ENCODE measurements at places on chromosomes 6 and 20.

DNA sequence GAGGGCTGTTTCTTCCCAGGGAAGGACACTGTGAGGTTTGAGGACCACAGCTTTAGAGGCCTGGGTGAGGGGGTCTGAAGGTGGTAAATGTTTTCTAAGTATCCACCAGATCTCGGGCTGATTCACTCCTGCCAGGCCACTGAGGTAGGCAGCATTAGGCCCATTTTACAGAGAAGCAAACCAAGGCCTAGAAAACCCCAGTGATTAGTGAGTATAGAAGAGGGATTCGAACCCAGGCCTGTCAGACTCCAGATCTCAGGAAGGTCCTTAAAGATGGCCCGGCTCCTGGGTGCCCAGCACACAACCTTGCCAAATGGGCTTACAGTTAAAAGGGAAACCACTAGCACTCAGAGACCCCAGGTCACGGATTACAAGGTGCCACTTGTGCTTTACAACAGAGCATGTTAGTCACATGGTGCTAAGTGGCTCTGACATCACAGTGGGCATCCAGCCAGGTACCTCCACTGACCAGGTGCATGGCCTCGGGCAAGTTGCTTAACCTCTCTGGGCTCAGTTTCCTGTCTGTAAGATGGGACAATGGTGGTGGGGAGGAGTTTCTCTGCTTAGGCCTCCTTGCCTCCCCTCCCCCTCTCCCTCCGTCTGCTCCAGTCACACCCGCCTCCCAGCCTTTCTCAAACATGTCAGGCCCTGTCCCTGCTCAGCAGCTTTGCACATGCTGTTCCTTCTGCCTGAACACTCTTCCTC lies 18.8 kb upstream of the SIRPA start:
- H3K27me3 ChIP-seq: peaks cover 26% of the 10 kb centered on the region
- no peaks in the 10 kb centered on the region for H3K36me3 ChIP-seq
- no peak for DNase-seq
- peaks cover 7% of the 10 kb centered on the region for H3K4me1 ChIP-seq

GRCh38 chr6:166952121-166952520 lies 4.2 kb downstream of the RNASET2 start:
- DNase-seq: no peak
- no peak overlapping the region for H3K4me3 ChIP-seq
- H3K4me1 ChIP-seq: peaks cover 3% of the 10 kb centered on the region

DNA sequence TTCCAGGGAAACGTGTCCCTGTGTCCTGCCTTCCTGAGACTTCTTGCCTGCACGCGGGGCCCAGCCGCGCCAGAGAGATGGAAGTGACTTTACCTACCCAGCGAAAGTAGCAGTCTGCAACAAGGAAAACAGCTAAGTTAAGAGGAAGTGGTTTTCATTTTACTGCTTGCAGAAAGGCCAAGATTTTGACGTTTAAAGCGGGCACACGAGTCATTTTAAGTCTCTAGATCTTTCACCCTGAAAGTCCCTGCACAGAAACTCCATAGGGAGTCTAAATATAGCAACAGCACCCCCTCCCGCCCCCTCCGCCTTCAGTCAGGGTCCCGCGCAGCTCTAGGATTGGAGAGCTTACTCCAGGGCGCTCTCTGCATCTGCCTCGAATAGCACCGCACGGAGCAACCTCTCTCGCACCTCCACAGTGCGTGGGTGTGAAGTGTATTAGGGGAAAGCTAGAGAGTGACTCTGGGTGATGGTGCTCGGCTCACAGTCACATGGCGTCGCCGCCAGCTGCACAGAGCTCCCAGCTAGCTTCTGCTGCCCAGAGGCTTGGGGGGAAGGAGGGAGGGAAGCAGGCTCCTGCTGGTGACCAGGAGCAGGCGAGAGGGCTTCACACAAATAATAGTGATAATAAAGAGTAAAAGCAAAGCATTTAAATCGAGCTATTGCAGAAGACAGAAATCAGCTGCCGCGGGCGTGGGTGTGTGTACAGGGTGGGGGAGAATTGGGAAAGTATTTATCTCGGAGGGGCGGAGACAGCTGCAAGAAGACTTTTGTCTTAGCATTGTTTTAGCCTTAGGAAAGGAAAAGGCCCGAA lies 1.8 kb upstream of the KCNQ5 start:
- H3K4me3 ChIP-seq: peak overlapping the region; percentile 12
- H3K27ac ChIP-seq: no peak overlapping the region
- H3K4me1 ChIP-seq: peaks cover 8% of the 10 kb centered on the region
- DNase-seq: peak; percentile 33
- peaks cover 16% of the 10 kb centered on the region for H3K27me3 ChIP-seq

DNA sequence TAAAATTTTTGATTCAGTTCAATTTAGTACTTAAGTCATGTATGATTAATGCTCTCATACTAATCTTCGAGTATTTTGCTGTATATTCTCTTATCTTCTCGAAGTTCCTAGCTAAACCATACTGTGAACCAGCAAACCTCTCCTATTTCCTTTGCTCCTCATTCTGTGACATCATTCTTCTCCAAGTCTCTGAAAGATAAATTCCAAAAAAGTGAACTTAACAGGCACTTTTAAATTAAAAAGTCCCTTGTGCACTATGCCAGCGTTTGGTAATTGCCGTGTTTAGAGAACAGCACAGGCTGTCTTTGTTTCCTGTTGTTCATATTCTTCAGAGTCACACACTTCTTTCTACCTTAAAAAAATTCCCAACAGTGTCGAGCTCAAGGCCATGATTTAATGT lies 188.4 kb upstream of the PHACTR1 start:
- H3K27me3 ChIP-seq: no peaks in the 10 kb centered on the region
- H3K4me3 ChIP-seq: no peak overlapping the region
- no peak overlapping the region for H3K27ac ChIP-seq
- DNase-seq: no peak

GRCh38 chr6:47180633-47181032 lies 129.1 kb downstream of the TNFRSF21 start:
- no peaks in the 10 kb centered on the region for H3K4me1 ChIP-seq
- no peaks in the 10 kb centered on the region for H3K36me3 ChIP-seq
- DNase-seq: no peak

GRCh38 chr20:6164421-6165341 lies 41.9 kb upstream of the FERMT1 start:
- H3K27ac ChIP-seq: no peak overlapping the region
- H3K4me3 ChIP-seq: no peak overlapping the region
- H3K36me3 ChIP-seq: no peaks in the 10 kb centered on the region
- no peak for DNase-seq
- H3K4me1 ChIP-seq: no peaks in the 10 kb centered on the region
- H3K27me3 ChIP-seq: no peaks in the 10 kb centered on the region

DNA sequence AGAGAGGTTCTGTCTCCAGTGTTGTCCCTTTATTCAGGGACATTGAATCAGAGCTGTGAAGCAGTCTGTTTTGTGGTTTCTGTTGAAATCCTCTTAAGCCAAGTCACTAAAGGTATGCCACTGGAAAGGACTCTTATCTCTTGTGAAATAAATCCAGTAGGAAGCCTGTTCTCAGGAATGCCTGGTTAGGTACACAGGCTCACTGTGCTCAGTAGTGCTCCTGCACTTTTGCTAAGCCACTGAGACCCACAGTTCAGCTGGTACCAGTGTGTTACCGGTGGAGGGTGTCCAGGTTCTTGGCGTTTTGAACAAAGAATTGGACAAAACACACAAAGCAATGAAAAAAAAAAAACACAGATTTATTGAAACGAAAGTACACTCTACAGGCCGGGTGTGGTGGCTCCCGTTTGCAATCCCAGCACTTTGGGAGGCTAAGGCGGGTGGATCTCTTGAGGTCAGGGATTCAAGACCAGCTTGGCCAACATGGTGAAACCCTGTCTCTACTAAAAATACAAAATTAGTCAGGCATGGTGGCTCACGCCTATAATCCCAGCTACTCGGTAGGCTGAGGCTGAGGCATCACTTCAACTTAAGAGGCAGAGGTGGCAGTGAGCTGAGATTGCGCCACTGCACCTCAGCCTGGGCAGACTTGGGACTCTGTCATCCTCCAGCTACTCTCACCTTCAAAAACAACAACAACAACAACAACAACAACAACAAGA lies 186.1 kb downstream of the JARID2 start:
- H3K27me3 ChIP-seq: no peaks in the 10 kb centered on the region
- no peaks in the 10 kb centered on the region for H3K36me3 ChIP-seq
- peaks cover 31% of the 10 kb centered on the region for H3K4me1 ChIP-seq
- no peak overlapping the region for H3K27ac ChIP-seq
- no peak overlapping the region for H3K4me3 ChIP-seq
- DNase-seq: no peak

DNA sequence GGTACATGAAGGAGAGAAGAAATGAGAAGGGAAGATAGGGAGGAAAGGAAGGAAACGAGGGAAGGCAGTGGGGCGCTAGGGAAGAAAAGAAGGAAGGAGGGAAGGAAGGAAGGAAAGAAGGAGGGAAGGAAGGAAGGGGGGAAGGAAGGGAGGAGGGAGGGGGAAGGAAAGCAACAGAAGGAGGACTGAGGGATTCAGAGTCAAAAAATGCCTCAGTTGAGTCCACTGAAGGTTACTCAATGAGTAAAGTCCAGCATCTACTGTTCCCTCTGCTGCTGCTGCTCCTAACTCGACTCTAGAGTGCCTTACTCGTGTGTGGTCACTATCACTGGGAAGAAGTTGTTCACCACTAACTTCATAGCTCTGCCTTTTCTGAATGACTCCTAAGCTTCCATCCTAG lies 33.8 kb downstream of the PHACTR1 start:
- no peak overlapping the region for H3K4me3 ChIP-seq
- H3K27ac ChIP-seq: no peak overlapping the region
- H3K27me3 ChIP-seq: peaks cover 17% of the 10 kb centered on the region
- H3K4me1 ChIP-seq: peaks cover 8% of the 10 kb centered on the region

- H3K27me3 ChIP-seq: peaks cover 57% of the 10 kb centered on the region
- peak; percentile 73 for DNase-seq
- peak overlapping the region; percentile 27 for H3K4me3 ChIP-seq
- no peaks in the 10 kb centered on the region for H3K4me1 ChIP-seq
Measured at GRCh38 chr6:99603421-99604165, 3.0 kb upstream of the PRDM13 start.

DNA sequence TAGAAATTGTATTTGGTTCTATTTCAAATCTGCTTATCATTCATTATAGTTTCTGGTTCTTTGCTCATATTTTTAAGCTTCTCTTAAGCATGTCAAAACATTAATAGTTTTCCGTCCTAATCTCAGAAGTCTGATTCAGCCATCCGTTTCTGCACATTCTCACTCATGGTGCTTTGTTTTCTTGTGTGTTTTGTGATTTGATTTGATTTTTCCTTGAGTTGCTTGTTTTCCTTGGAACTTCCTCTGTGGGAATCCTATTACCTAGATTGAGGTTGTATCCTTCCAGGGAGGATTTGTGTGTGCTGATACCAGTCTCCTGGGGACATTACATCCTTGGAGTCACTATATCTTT lies 7.9 kb downstream of the SNX9 start:
- H3K27ac ChIP-seq: peak overlapping the region; percentile 75
- no peaks in the 10 kb centered on the region for H3K36me3 ChIP-seq
- no peaks in the 10 kb centered on the region for H3K27me3 ChIP-seq
- H3K4me3 ChIP-seq: no peak overlapping the region
- peaks cover 20% of the 10 kb centered on the region for H3K4me1 ChIP-seq
- DNase-seq: no peak

DNA sequence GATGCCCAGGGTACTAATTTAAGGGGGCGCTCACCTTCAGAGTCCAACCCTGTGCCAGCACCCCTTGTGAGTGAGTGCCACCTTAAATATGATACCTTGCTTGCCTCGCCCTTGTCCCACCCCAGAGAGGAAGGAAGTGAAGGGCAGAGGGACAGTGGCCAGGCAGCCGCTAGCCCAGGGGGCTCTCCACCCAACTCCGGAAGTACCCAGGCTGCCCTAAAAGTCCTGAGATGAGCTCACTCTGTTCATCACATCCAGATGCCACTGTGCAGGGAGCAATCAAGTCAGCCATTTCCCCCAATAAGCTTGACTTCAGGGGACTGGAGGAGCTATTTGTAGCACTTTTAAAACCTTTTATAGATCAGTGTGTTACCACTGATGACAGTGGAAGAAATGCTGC lies 25.0 kb upstream of the STX16 start:
- H3K27ac ChIP-seq: no peak overlapping the region
- H3K27me3 ChIP-seq: no peaks in the 10 kb centered on the region
- peaks cover 2% of the 10 kb centered on the region for H3K4me1 ChIP-seq
- DNase-seq: no peak
- H3K36me3 ChIP-seq: no peaks in the 10 kb centered on the region

- no peaks in the 10 kb centered on the region for H3K27me3 ChIP-seq
- H3K4me3 ChIP-seq: no peak overlapping the region
- H3K36me3 ChIP-seq: no peaks in the 10 kb centered on the region
- no peak overlapping the region for H3K27ac ChIP-seq
Measured at GRCh38 chr6:129460221-129460620, 249.8 kb downstream of the ARHGAP18 start.

GRCh38 chr6:15658181-15658744 lies 4.6 kb downstream of the DTNBP1 start:
- H3K27me3 ChIP-seq: no peaks in the 10 kb centered on the region
- no peak for DNase-seq
- no peak overlapping the region for H3K4me3 ChIP-seq

GRCh38 chr6:15936503-15936902 lies 192.4 kb upstream of the MYLIP start:
- no peak overlapping the region for H3K4me3 ChIP-seq
- no peaks in the 10 kb centered on the region for H3K36me3 ChIP-seq
- DNase-seq: no peak
- H3K4me1 ChIP-seq: no peaks in the 10 kb centered on the region

- no peak for DNase-seq
- H3K27me3 ChIP-seq: no peaks in the 10 kb centered on the region
- no peaks in the 10 kb centered on the region for H3K36me3 ChIP-seq
- H3K27ac ChIP-seq: no peak overlapping the region
Measured at GRCh38 chr6:78583079-78583478, 284.3 kb upstream of the IRAK1BP1 start.

DNA sequence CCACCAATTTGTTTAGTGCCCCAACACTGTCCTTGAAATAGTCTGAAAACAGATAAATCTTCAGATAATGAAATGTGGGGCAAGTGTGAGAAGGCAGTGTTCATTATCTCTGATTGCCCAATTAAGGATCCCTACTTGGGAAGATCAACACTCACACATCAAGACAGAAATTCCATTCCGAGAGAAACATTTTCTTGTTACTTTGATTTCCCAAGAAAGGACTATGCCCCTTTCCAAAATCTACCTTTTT lies 16.2 kb downstream of the HMGN4 start:
- peak overlapping the region; percentile 54 for H3K4me3 ChIP-seq
- DNase-seq: no peak

- no peaks in the 10 kb centered on the region for H3K4me1 ChIP-seq
- H3K36me3 ChIP-seq: no peaks in the 10 kb centered on the region
- H3K27ac ChIP-seq: no peak overlapping the region
- no peak for DNase-seq
Measured at GRCh38 chr6:134840086-134840867, 109.6 kb downstream of the ALDH8A1 start.
